Cortex of kidney (tissue), 1 donor: ENCODE measurements at places on chromosomes 11 and 22.

DNA sequence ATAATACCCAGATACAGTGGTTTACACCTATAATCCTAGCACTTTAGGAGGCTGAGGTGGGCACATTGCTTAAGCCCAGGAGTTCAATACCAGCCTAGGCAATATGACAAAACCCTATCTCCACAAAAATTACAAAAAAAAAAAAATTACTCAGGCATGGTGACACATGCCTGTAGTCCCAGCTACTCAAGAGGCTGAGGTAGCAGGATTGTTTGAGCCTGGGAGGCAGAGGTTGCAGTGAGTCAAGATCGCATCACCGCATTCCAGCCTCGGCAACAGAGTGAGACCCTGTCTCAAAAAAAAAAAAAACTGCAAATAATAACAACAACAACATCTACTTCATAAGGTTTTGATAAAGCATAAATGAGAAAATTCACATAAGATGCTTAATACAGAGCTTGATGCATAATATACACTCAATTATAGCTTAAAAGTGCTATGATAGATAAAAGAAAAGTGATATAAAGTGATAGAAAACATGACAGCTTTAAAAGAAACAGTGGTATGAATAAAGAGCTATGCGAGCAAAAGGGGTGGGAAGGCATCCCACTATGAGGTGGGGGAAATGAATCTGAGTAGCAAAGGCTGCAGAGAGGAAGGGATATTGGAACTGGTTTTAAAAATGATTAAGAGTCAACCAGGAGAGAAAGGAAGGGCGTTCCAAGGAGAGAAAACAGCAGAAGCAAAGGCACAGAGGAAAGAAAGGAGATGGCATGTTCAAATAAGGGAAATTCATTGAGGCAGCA is 197.6 kb downstream of the KIF18A start:
- DNase-seq = no peak

DNA sequence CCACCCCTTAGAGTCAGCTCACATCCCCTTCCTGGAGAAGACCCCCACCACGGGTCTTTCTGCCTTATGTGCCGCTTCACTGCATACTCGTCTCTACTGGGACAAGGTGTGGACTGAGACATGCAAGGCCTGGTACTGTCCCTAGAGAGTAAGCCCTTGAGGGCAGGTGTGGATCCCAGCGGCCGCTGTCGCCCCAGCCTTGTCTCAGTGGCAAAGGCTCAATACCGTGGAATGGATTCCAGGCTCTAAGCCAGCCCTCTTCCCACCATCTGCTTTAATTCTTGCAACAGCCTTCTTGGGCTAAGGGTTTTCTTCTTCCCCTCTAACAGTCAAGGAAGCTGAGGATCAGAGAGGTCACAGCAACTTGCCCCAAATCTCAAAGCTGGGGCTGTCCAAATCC is 220.3 kb downstream of the CEP164 start:
- no peak for DNase-seq

DNA sequence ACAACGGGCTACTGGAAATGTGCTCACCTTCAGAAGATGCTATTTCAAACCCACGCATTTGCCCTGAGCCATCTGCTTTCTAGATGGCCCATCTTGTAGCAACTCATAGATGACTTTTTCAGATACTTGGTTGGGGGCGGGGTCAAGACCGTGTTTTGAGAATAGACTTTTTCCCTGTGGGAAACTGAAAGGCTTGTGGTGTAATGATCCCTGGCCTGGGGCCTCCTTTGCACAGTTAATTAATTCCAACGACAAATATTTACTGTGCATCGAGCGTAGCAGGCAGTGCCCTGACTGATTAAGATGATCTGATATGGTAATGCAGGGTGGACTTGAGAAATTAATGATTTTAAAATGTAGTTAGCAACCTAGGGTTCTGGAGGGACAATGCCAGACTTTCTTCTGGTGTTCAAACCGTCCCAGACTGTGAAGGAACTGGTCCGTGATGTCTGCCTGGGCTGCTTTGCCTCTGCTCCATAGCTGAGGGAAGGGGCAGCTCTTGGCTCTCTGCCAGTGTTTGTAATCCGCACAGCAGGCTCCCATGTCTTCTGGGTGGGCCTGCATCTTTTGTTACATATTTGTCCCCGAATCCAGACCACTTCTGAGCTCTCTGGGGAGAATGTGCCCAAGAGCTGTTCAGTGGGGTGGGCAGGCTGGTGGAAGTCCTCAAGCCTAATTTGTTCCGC is 84.8 kb downstream of the ADAMTS15 start:
- no peak for DNase-seq

GRCh38 chr11:5689551-5689983 is at the start of gene TRIM22:
Gene TRIM22 (plus strand): TSS chr11:5689790. CDS start chr11:5696233, 6,443 bp downstream.
- DNase-seq = no peak

DNA sequence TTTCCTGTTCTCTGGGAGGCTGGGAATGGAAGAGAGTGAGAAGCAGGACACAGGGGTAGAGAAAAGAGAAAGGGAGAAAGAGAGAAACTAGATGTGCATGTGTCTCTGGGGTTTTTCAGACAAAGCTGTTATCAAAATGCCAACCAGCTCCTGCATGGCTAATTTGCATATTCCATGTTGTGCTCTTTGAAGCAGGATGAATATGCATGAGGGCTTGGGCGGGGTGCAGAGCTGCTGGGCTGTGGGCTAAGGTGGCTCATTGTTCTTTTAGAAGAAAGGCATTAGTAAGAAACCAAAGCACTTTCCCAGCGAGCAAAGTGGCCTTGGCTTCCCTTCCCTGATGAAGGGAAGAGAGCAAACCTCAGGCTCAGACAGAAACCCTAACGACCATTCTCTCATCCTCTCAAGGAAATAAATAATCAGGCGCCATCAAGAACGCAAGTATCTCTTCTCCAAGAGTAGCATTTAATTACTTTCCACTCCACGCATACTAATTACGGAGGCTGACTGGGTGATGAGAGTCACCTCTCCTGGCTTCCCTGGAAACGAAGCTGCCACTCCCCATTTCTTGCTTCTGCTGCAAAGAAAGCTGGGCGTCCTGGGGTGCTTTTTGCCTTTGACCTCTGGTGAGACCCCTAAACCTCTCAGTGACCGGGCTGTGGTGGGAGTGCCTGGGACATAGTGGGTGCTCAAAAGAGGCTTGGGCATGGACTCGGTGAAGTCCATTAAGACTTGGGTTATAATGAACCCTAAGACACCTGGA is 54.2 kb downstream of the FEZ1 start:
- no peak for DNase-seq

DNA sequence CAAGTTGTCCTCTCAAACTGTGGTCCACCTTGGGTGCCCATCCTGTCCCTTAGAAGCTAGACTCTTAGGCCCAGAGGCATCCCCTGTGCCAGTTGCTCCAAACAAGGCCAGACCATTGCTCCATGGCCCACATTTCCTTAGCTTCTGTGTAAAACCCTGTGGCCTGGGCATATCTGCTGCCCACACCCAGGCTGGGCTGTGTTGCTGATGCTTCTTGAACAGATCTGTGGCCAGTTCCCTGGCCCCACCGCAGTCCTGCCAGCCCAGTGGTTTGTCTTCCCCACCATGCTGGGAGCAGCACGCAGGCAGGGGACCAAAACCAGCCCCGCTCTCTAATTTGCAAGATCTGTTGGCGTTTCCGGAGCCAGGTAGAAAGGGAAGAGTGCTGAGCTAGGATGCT is 72.2 kb downstream of the CSNK2A3 start:
- no peak for DNase-seq

- no peak for DNase-seq
Measured at GRCh38 chr11:44940404-44940803, 10.3 kb downstream of the TP53I11 start.

DNA sequence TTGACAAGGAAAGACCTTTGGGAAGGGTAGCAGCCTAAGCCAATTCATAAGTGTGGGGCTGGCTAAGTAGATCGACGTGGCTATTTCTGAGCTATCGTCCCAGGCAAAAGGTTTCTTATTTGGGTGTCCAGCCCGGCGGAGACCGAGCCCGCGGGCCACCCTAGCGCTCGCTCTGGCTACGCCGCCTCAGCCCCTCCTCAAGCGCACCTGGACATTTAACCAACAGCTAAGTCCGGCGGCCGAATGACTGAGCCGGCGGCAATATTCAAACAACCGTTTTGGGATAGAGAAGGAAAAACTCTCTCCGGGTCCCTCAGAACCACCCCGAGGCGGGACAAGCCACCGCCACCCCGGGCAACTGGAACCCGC is 457 bp downstream of the RNF141 start:
- DNase-seq = no peak

DNA sequence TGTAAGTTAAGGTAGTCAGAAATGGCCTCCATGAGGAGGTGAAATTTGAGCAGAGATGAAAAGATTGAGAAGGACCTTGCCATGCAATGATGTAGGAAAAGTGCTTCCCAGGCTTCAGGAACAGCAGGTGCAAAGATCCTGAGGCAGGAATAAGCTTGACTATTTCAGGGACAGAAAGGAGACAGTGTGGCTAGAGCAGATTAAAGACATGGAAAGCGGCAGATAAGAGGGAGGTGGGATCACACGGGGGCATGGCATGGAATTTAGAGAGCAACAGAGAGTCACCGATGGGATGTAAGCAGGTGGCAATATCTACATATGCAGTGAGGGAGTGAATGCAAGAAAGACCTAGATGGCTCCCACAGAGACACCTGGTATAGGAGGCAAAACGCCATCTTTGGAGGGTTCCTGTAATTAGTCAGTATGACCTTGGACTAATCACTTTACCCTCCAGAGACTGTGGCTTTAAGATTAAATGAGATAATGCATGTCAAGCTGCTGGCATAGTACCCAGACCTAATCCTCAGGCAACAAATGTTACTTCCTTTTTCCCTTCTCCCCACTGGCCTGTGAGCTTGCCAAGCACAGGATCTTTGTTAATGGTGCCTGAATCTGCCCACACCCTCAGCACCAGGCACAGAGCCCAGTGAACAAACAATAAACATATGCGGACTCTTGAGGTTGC is 24.6 kb upstream of the ACER3 start:
- DNase-seq = no peak

- DNase-seq = no peak
Measured at GRCh38 chr11:69044111-69045013, 4.4 kb upstream of the TPCN2 start.

- no peak for DNase-seq
Measured at GRCh38 chr11:9069256-9069655, 22.1 kb downstream of the SCUBE2 start.

GRCh38 chr11:59053387-59053786 is 32.7 kb upstream of the GLYATL1B start:
- DNase-seq = no peak

GRCh38 chr11:75350122-75350742 is 1.2 kb downstream of the ARRB1 start:
- no peak for DNase-seq

DNA sequence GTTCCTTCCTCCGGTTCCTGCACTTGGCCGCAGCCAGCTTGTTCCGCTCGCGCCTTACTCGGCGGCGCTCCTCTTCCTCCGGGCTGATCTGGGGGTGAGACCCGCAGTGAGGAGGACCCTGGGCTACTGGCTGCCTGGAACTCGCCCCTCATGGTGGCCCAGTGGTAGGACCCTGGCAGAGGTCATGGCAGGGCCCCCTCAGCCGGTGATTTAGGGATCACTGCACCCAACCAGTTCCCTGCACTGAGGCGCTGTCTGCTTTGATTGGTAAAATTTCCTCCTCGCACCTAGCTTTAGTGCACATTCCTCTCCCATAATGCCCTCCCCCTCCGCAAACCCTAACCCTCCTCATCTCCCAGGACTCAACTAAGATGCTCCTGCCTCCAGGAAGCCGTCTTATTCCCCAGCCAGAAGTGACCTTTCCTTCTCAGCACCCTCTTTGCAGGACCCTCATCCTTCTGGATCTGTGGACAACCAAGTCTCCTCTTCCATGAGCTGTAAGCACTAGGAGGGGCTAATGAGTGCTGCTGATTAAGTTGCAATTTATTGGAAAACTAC is 3.6 kb downstream of the CCDC85B start:
- DNase-seq = no peak

GRCh38 chr22:45843031-45843430 is 133.9 kb downstream of the WNT7B start:
- DNase-seq = no peak

DNA sequence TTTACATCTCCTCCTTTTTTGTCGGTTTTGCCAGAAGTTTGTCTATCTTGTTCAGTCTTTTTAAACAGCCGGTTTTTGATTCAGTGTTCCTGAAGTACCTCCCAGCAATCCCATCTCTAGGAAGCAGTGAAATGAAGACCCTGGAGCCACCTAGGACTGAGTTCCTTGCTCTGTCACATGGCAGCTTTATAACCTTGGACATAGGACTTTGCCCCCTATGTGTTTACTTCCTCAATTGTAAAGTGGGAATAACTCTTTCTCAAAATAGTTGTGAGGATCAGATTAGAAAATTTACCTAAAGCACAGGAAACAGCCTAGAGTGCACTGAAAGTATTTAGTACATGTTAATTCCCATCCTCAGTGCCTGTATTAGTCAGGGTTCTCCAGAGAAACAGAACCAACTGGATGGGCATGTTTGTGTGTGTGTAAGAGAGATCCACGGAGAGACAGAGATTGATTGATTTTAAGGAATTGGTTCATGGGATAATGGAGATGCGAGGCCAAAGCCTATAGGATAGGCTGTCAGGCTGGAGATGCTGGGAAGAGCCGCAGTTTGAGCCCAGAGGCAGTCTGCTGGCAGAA is 20.0 kb downstream of the FAM83F start:
- no peak for DNase-seq

GRCh38 chr22:25488244-25489020 is 76.0 kb upstream of the GRK3 start:
- DNase-seq = no peak

DNA sequence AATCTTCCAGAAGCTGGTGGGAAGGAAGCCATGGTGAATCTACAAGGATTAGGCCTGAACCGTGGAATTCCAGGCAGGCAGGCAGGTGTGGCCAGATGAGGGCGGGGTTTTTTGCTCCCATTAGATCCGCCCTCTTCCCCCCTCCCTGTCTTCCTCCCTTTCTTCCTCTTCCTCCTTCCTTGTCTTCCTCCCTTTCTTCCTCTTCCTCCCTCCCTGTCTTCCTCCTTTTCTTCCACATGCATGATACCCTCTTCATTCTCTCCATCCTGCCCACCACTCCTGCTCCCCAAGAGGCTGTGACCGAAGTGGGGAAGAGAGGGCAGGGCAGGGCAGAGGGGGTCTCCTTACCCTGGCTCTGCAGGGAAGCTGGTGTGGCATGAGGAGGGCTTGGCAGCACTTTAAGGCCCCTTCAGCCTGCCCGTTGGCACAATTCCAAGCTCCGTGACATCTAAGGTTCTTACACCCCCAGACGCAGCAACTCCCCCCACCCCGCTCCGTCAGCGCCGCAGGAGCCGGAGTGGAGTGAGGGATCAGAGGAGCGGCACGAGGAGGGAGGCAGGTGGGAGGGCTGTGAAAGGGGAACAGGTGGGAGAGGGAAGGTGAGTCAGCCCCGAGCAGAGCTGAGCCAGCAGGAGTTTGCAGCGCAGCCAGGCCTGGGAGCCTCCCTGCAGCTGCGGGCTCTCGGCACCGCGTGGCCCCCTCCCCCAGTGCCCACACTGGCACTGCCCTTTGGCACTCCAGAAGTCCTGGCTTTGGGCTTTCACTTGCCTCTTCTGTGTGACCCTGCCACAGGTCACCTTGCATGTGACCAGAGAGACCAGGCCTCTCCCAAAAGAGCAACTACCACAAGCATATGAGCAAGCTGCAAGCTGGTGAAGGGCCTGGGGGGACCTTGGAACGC is 32.1 kb downstream of the KCNJ4 start:
- no peak for DNase-seq

- no peak for DNase-seq
Measured at GRCh38 chr11:11577932-11578911, 43.6 kb downstream of the GALNT18 start.

GRCh38 chr11:65132988-65133700 is 1.2 kb downstream of the SYVN1 start:
- no peak for DNase-seq

GRCh38 chr11:17294033-17294432 is 17.5 kb downstream of the NUCB2 start:
- DNase-seq = no peak
